CD4-positive, alpha-beta memory T cell (primary cell): ENCODE measurements at places on chromosomes 6 and 20. TPM values are rescaled to one million over a fixed set of nuclear protein-coding genes. Genes with fewer than 3 reads are reported as not detected.
A peak's percentile ranks its signal among the peaks of the same experiment; 100 is the strongest.

The NDRG3 gene
- 36.1 TPM for total RNA-seq

- DNase-seq: no peak
These were observed 215.8 kb upstream of the RREB1 start for GRCh38 chr6:6891949-6892461.

The DDO gene
- not detected for total RNA-seq

DNA sequence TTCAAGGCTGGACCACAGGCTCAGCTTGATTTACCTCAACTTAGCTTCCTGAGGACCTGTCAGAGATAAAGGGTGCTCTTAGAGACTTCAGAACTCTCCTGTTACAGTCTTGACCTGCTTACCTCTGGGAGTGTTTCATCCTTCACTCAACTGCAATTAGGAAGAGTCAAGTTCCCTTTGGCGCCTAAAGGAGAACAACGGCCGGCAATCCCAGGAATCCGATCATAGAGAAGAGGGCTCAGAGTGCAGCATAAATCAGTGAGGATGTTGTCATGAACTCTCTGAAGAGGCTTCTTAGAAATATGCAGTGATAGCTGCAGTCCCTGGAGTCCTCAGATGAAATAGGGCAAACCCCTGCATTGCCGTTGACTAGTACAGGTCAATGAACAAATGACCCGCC lies 36.4 kb downstream of the LYRM2 start:
- no peak for DNase-seq

DNA sequence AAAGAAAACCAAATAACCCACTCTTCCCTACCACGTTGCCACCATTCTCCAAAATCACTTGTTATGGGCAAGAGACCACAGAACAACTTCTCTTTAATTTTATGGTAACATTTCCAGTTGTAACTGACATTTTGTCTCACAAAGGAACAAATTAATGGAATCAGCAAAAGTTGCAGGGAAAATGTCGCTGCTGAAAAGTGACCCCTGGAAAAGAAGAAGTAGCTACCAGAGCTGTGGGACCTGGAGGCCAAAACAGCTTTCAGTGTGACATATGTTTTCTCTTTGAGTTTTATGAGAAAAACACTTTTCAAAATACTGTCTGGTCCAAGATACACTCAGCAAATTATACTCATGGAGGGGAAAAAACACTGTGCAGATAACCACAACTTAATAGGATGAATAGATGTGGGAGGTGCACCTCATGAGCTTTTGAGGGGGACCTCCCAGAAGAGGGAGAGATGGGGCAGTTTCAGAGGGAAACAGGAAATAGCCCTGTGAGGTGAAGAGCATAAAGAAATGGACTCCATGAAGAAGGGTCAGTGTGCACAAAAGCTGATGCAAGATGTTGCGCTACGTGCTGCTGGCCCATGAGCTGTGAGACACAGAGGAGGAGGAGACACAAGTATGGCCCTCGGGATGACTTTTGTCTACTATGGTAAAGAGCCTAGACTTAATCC lies 87.3 kb downstream of the DTNBP1 start:
- DNase-seq: no peak

The IRF4 gene
- total RNA-seq: 8.5 TPM

DNA sequence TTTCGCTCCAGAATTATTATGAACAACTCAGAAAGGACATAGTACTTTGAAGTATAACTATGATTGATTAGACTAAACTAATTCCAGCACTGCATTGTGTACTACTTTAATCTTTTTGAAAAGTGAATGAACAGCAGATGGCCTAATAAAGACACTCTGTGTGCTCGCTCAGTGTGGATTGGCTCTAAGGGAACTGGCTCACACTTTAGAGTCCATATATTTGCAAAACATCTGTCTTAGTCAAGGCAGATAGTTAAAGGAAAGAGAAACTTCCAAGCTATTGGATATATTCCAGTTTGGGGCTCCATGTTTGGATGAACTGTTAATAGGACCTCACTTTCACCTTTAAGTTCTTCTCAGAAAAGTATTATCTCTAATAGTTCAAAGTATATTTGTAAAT lies 218.9 kb downstream of the EYA4 start:
- no peak for DNase-seq

DNA sequence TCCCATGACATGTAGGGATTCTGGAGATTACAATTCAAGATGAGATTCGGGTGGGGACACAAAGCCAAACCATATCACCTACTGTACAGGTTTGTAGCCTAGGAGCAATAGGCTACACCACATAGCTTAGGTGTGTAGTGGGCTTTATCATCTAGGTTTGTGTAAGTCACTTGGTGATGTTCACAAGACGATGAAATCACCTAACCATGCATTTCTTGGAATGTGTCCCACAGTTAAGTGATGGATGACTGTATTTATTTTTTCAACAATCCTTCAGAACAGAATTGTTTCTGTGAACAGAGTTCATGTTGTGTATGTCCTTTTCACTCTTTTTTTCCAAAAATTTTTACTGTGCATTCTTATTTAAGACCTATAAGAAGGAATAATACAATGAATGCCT lies 76.1 kb downstream of the DTD1 start:
- DNase-seq: no peak

- no peak for DNase-seq
These were observed 111.0 kb downstream of the PLCB1 start for GRCh38 chr20:8242827-8243724.

GRCh38 chr20:45937765-45938164 lies 3.3 kb downstream of the PCIF1 start:
- peak; percentile 40 for DNase-seq

DNA sequence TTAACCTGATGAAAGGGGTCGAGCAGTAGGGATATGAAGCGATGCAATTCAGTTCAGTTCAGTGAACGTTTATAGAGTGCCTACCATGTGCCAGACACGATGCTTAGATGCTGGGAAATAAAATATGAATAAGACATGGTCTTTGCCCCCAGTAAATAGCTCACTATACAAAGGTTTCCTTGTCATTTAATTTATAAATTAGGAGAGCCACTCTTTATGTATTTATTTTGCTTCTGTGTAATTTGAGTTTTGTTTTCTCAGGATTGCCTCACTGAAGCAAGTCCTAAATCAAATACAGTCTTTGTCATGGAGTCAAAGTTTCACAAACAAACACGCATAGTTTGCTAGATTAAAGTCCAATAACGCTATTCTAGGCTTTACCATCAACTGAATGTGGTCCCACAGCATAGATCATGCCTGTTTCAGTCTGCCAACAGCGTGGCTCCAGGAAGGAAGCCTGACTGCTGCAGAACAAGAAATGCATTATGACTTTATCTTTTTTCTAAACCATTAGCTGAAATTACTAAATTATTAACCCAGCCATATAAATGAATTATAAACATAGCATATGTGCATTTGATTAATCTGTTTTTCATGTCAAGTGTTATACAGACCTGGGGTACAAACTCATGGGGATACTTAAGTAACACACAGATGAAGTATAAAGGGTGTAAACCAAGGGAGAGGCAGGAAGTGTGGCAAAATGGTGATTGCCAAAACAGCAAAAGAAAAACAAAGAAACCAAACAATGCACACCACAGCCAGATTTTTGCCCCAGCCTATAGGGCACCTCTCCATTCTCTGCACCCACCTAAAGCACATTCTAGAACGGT lies 29.8 kb upstream of the CCN2 start:
- DNase-seq: no peak

DNA sequence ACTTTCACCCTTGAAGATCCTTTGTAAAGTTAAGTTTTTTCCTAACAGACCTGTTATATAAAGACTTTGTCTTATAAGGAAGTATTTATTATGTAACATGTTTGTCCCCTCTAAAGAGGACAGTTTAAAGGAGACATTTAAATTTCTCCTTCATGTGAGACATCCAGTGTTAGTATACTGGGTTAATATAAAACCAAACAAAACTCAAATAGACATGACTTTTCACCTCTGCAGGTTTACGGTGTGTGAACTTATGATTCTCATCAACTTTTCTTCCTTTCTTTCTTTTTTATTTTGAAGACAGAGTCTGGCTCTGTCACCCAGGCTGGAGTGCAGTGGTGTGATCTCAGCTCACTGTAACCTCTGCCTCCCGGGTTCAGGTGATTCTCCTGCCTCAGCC lies 17.4 kb upstream of the MPC1 start:
- DNase-seq: no peak
